ENCODE measurements at places on chromosomes 13 and 19.

- no peak overlapping the region for H3K4me3 ChIP-seq
- no peaks in the 10 kb centered on the region for H3K36me3 ChIP-seq
- no peak for DNase-seq
- H3K4me1 ChIP-seq, result peaks cover 15% of the 10 kb centered on the region
Measured at GRCh38 chr13:59363947-59364346, 799.8 kb downstream of the DIAPH3 start.

DNA sequence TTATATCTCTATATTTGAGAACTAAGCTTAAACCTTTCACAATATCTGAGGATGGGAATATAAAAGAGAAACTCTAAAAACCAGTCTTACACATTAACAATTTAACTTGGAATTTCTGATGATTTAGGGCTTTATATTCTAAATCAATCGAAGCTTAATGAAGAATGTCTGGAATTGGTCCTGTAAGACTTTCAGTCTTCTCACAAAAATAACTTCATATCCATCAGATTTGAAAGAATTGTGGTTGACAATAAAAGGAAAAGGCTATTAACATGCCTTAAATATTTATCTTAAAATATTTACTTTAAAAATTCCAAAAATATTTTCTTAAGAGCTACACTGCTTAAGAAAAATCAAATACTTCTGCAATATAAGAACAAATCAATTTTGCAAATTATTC, 27.3 kb downstream of the MYCBP2 start:
- H3K36me3 ChIP-seq, result peaks cover 15% of the 10 kb centered on the region
- H3K27ac ChIP-seq, result no peak overlapping the region
- no peaks in the 10 kb centered on the region for H3K27me3 ChIP-seq
- H3K4me3 ChIP-seq, result no peak overlapping the region
- no peak for DNase-seq

GRCh38 chr13:46629811-46630413, 76.9 kb downstream of the LRCH1 start:
- peaks cover 3% of the 10 kb centered on the region for H3K36me3 ChIP-seq
- no peak for DNase-seq
- no peak overlapping the region for H3K27ac ChIP-seq
- peaks cover 55% of the 10 kb centered on the region for H3K4me1 ChIP-seq
- H3K4me3 ChIP-seq, result peak overlapping the region; percentile 13

GRCh38 chr13:101018720-101019119, 344.1 kb upstream of the TMTC4 start:
- peaks cover 13% of the 10 kb centered on the region for H3K4me1 ChIP-seq
- H3K27me3 ChIP-seq, result no peaks in the 10 kb centered on the region
- H3K4me3 ChIP-seq, result no peak overlapping the region
- no peak overlapping the region for H3K27ac ChIP-seq

GRCh38 chr13:52925775-52926285, 77.4 kb upstream of the PCDH8 start:
- no peak overlapping the region for H3K27ac ChIP-seq
- H3K4me3 ChIP-seq, result no peak overlapping the region
- no peaks in the 10 kb centered on the region for H3K36me3 ChIP-seq
- no peak for DNase-seq
- H3K27me3 ChIP-seq, result peaks cover 52% of the 10 kb centered on the region

DNA sequence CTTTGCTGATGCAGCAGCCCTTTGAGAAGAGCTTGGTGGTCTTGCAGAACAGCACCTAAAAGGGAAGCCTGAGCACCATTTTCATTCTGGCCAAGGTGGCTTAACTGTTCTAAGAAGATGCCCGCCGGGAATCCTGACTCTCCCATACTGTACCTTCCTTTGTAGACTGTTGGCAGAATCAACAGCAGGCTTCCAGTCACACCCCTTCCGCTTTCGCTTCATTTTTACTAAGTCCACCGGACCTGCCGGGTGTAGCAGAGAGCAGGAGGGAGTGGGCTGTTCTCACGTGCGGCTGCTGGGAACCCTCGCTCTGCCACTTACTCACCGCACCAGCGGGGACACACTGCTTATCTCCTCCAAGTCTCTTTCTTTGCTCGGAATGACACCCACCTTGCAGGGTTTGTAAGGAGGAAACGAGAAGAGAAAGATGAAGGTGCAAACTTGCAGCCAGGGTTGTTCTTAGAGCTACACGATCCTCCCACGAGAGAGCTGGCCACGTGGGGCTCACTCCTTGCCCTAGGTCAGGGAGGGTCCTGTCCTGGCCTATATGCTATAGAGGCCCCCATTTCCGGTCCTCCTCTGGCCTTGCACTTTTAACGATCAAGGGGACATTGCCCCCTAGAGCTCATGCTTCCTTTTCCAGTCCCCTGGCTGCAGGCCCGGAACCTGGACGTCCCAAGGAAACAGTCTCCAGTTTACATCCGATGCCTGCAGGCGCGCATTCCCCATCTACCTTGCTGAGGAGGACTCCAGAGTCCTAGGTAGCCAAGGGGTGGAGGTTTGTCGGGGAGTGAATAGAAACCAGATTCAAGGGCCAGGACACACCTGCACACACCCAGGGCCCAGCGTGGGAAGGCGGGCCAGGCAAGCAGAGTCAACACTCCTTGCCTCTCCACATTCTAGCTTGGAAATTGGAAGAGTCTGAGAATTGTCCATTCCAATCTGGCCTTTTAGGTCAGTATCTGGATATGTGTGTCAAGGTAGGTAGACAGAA, 453.6 kb downstream of the IRS2 start:
- H3K27ac ChIP-seq, result no peak overlapping the region
- DNase-seq, result no peak
- no peaks in the 10 kb centered on the region for H3K27me3 ChIP-seq
- no peaks in the 10 kb centered on the region for H3K36me3 ChIP-seq

DNA sequence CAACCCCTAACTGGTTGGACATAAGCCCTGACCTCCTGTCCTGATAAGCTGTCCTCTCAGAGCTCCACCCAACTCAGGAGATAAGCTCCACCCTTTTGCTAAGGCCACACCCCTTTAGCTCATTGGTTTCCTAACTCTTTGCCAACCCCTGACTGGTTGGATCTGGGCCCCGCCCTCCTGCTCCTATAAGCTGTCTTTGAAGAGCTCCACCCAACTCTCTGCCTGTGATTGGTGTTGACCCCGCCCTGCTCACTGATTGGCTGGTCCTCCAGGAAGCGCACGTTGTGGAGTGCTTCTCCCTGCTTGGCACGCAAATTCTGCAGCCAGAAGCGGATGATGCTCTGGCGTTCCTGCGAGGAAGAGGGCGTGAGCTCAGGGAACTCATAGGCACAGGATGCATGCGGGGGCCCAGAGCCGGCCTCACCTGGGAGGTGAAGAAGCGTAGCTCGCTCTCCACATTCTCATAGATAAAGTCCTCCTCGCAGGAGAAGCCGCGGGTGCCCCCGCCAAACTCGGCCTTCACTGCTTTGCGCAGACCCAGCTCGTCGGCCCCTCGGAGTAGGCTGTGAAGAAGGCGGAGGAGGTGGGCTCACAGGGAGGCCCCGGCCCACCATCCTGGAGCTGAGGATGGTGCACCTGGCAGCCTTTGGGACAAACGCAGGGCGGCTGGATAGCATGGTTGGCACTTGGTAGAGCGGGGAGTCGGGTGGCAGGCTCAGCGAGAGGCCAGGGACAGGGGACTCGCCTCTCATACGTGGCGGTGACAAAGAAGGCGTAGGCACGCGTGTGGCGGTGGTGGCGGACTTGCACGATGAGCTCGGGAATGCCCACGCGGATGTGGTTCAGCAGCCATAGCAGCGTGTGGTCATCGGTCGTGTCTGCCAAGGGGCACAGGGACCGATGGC, 1.7 kb downstream of the ANO8 start:
- no peak for DNase-seq
- peaks cover 8% of the 10 kb centered on the region for H3K36me3 ChIP-seq
- peak overlapping the region; percentile 83 for H3K4me3 ChIP-seq
- H3K4me1 ChIP-seq, result peaks cover 23% of the 10 kb centered on the region
- peaks cover 22% of the 10 kb centered on the region for H3K27me3 ChIP-seq

DNA sequence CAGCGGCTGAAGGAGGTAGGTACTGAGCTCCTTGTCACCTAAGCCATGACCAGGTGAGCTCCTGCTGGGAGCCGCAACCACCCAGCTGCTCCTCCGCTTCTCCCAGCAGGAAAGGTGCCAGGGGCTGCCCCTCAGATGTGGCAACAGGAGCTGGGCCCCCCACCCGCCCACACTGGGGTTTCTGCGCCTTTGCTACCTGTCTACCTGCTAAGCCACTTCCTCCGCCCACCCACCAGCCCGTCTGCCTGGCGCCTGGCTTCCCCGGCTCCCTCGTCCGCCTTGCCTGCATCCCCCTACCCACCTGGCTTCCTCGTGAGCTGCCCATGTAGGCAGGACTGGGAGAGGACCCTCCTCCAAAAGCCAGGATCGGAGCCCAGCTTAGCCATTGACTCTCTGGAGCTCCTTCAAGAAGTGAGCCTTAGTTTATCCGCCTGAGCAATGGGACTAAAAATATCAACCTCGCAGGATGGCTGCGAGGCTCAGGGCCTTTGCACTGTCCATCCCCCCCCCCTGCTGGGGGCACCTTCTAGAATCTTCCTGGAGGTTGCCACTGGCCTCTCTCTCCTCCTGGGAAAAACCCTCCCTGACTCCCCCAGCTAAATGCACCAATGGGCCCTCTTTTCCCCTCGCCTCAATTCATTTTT, 55.8 kb upstream of the KLF2 start:
- H3K4me1 ChIP-seq, result peaks cover 9% of the 10 kb centered on the region
- no peaks in the 10 kb centered on the region for H3K36me3 ChIP-seq
- no peak for DNase-seq
- no peak overlapping the region for H3K4me3 ChIP-seq
- H3K27ac ChIP-seq, result no peak overlapping the region

DNA sequence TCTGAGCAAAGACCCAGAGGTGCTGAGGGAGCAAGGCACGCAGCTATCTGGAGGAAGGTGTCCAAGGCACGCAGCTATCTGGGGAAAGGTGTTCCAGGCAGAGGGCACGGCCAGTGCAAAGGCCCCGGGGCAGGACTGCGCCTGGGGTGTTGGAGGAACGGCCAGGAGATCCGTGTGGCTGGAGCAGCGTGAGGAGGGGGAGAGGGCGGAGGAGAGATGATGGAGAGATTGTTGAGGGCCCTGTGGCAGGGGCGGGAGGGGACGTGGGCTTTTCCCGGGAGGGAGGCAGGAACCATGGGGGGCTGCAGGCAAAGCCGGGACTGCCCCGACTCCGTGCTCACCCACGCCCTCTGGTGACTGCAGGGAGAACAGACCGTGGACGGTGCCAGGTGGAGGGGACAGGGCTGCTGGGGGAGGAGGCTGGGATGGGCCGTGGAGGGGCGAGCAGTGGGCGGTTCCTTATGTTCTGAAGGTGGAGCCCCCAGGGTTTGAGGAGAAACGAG, 13.3 kb upstream of the MISP start:
- no peaks in the 10 kb centered on the region for H3K36me3 ChIP-seq
- peak; percentile 65 for DNase-seq
- no peaks in the 10 kb centered on the region for H3K27me3 ChIP-seq
- peaks cover 4% of the 10 kb centered on the region for H3K4me1 ChIP-seq
- no peak overlapping the region for H3K27ac ChIP-seq
- H3K4me3 ChIP-seq, result no peak overlapping the region

DNA sequence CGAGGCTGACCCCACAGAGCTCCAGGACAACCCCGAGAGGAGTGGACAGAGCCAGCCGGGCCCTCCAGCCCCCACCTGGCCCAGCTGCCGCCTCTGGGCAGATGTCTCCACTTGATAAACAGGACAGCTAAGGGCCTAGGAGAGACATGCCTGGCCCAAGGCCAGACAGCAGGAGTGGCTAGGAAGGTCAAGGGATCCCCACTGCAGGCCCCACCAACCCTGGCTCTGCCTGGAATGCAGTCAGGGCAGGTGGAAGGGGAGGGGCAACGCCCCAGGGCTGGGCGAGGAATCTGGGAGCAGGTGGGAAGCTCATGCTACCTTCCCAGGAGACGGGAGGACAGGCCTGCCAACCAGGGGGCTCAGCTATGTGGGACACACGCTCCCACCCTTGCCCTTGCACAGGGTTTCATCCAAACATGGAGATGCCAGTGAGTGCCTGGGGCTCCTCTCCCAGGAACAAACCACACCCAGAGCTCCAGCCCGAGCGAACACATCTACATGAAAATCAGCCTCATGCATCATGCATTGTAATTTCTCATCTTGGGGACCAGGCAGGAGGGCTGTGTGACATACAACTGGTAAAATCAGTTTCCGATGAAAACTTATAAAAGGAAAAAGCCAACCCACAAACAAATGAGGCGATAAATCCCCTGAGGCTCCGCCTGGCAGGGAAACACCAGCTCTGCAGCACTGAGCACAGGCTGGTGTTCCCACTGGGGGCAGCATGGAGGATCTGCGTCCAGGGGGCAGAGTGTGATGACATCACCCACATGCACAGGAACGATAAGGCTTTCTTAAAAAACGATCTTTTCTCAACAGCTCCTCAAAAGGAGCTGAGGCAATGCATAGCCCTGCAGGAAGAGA, 25.0 kb downstream of the SH3GL1 start:
- peak overlapping the region; percentile 45 for H3K4me3 ChIP-seq
- peaks cover 26% of the 10 kb centered on the region for H3K4me1 ChIP-seq
- no peak for DNase-seq
- peak overlapping the region; percentile 7 for H3K27ac ChIP-seq
- H3K27me3 ChIP-seq, result no peaks in the 10 kb centered on the region

DNA sequence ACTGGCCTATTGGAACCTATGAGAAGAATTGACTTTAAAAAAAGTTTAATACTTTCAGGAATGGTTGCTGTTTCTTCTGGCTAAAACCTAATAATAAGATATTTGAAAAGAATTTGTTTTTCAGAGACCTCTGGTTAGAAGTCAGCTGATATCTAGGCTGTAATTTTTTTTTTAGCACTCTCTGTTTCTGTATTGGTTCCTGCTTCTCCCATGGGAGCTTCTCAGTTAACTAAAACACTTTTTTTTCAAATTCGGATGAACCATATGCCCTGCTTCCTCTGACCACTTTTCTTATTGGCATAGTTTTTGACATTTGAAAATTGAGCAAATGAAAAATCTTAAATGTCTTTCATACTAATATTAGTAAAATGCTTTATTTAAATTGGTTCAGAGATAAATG, 163.5 kb upstream of the SLC10A2 start:
- H3K36me3 ChIP-seq, result peaks cover 8% of the 10 kb centered on the region
- DNase-seq, result no peak
- no peak overlapping the region for H3K27ac ChIP-seq
- H3K27me3 ChIP-seq, result no peaks in the 10 kb centered on the region
- H3K4me3 ChIP-seq, result no peak overlapping the region
- no peaks in the 10 kb centered on the region for H3K4me1 ChIP-seq

GRCh38 chr19:29942404-29943261, 594 bp downstream of the URI1 start:
- H3K4me3 ChIP-seq, result peak overlapping the region; percentile 97
- DNase-seq, result peak; percentile 46
- peaks cover 37% of the 10 kb centered on the region for H3K4me1 ChIP-seq
- H3K27me3 ChIP-seq, result peaks cover 12% of the 10 kb centered on the region

- H3K27me3 ChIP-seq, result no peaks in the 10 kb centered on the region
- no peaks in the 10 kb centered on the region for H3K4me1 ChIP-seq
- peak overlapping the region; percentile 3 for H3K27ac ChIP-seq
- H3K36me3 ChIP-seq, result peaks cover 2% of the 10 kb centered on the region
- DNase-seq, result no peak
- no peak overlapping the region for H3K4me3 ChIP-seq
Measured at GRCh38 chr13:85194482-85194881, 604.7 kb downstream of the SLITRK6 start.

GRCh38 chr13:101875717-101876393, 423.4 kb downstream of the ITGBL1 start:
- no peak overlapping the region for H3K4me3 ChIP-seq
- H3K4me1 ChIP-seq, result no peaks in the 10 kb centered on the region
- no peak for DNase-seq
- H3K27me3 ChIP-seq, result peaks cover 6% of the 10 kb centered on the region
- no peaks in the 10 kb centered on the region for H3K36me3 ChIP-seq

GRCh38 chr13:26806891-26807290, 46.3 kb upstream of the GPR12 start:
- no peak overlapping the region for H3K4me3 ChIP-seq
- H3K36me3 ChIP-seq, result no peaks in the 10 kb centered on the region
- H3K27me3 ChIP-seq, result peaks cover 40% of the 10 kb centered on the region
- DNase-seq, result no peak
- no peak overlapping the region for H3K27ac ChIP-seq
- H3K4me1 ChIP-seq, result no peaks in the 10 kb centered on the region
